ENCODE measurements at places on chromosomes 12 and 14.

- DNase-seq, result no peak
Measured at GRCh38 chr14:106417224-106418049, 891.1 kb downstream of the TMEM121 start.

- DNase-seq, result no peak
Measured at GRCh38 chr12:121793440-121793837, at the start of gene RHOF. RHOF (minus strand) TSS chr12:121793688; CDS start chr12:121793633, 55 bp downstream.

GRCh38 chr14:104510216-104510615 is 69.3 kb upstream of the C14orf180 start:
- DNase-seq, result no peak

DNA sequence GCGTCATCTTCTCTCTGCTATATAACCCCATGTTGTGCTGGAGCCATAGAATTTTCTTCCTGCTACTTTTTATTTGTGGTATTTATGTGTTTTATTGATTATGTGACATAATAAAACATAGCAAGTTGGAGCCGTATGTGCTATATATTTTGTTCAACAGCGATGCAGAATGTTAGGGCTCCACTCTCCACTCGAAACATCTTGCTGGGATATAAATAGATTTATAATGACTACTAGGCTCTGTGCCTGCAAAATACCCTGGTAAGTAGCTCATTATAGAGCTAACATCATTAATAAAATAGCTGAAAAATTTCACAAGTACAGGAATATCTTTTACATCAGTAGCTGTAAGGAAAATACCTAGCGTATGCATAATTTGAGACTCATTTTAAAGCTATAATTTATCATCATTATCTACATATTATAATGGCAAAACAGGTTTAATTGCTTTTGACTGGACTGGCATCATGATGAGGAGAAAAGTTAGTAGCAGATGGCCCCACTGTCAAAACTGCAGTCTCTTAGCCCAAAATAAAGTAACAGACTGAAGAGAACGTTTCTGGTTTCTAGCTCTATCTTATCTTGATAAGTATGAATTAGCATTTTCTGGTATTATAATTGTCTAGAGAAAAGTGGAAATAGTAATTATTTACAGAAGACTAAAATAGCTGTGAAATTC is 263.0 kb downstream of the NEDD1 start:
- DNase-seq, result no peak

GRCh38 chr12:108295641-108296040 is 43.5 kb downstream of the CMKLR1 start:
- DNase-seq, result no peak

- DNase-seq, result no peak
Measured at GRCh38 chr12:3604286-3604685, 113.3 kb downstream of the PRMT8 start.

DNA sequence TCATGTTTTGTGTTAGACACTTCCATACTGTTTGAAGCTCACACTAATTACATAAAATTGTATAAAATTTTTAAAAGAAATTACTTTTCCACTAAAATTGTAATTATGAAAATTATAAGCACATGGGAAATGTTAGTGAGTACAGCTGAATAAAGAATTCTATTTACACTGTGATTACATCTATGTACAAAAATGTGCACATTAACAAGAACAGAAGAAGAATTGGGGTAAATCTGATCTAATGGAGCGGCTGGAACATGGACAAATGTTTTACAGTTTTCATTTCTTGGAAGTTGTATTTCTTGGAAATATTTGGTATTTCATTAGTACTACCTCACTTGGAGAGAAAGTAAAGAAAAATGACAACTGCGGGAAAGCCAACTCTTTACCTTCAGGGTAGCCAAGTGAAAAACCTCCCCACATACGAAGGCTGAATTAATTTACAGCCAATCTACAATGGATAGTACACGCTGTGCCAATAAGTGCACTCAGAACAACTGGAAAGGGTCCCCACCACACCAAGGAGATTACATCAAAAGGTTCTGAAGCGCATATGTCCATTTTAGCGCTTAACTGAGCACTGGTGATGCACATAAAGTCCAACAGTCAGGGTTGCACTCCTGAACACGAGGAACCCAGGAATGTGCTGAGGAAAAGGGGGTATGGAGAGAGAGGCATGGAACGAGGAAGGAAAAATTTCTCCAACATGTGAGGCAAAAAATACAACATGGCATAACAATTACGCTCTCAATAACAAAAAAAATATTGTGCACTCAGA is 17.5 kb downstream of the MED13L start:
- DNase-seq, result no peak

- DNase-seq, result no peak
Measured at GRCh38 chr14:32383364-32384009, 54.4 kb downstream of the AKAP6 start.

GRCh38 chr12:116408489-116409250 is 131.2 kb upstream of the MED13L start:
- DNase-seq, result no peak

GRCh38 chr12:53980104-53980801 is 4.7 kb upstream of the HOXC10 start:
- DNase-seq, result no peak

DNA sequence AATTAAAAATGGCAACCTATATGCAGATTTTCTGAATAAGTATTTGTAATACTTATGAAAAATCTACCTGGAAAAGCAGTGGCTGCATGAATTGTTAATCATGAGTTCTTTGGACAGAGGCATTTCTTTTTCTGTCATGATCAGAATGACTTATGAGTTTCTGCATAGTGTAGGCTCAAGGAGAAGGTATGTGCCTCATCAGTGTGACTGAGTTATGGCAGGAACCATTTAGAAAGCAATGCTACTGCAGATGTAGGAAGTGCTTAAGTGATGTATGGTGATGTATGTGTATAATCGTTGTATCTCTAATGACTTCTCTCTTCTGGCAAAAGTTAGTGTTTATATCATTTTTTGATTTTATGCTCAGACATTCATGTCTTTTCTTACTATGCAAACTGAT is 816.4 kb upstream of the FBXO33 start:
- no peak for DNase-seq

DNA sequence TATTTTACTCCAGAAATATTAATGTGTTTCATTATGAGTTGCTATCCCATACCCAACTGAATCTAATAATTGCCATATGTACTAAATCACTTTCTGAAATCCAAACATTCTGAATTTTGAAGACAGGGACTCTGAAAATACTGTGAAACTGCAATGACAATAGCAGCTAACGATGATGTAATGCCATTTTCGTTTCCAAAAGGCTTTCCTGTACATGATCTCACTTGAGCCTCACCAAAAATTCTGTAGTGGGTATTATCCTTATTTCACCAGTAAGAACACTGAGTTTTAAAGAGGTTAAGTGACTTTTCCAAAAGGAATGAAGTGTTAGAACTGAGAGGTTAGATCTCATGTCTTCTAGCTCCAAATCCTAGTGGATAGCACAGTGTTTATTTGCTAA is 133.3 kb downstream of the FLRT2 start:
- no peak for DNase-seq

DNA sequence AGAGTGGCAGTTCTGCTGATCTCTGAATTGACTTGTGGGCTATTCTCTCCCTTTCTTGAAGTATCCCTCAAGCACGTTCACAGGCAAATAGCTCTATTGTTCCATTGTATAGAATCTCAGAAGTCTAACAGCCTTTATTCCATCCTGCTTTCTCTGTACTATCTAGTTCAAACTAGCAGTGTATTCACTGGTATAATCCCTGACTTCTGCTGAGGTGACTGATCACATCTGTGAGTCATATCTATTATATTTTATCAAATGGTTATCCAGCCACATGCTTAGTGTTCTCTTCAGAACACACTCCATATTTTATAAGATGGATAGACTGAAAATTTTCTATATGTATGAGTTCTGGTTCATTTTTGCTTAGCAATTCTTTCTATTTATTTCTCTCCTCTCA is 866.1 kb downstream of the C12orf50 start:
- no peak for DNase-seq

- DNase-seq, result no peak
Measured at GRCh38 chr12:53476769-53477209, 22.5 kb downstream of the MAP3K12 start.

GRCh38 chr14:92850492-92850891 is 56.4 kb downstream of the GOLGA5 start:
- DNase-seq, result no peak

DNA sequence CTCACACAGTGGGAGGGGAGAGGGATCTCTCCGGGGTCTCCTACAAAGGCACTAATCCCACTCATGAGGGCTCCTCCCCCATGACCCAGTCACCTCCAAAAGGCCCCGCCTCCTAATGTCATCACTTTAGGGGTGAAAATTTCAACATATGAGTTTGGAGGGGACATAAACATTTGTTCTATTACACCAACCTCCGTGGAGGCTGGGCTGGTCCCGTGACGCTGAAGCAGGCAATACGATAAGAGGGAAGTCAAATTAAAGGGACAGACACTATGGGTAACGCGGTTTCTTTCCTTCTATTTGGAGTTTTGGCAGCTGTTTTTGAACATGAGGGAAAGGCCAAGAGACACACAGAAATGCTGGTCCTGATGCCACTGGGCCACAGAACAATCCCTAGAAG is 175.7 kb upstream of the VASH1 start:
- DNase-seq, result no peak

DNA sequence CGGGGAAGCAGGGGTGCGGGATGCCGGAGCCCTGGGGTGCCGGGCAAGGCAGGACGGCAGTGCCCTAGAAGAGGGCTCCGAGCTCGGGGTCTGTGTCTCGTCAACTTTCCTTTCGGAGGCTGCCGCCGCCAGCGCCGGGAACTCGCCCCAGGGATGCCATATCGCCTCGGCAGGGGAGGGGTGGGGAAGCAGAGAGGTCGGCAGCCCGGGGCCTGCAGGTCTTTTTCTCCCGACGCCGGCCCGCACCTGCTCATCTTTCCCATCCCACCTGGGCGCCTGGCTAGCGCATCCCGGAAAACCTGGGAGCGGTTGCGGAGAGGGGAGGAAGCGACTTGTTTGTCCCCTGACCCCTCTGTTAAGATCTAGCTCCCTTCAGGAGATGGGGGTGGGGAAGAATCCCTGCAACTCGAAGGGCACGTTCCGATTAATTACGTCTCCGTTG is 547 bp downstream of the CNTN1 start:
- no peak for DNase-seq

DNA sequence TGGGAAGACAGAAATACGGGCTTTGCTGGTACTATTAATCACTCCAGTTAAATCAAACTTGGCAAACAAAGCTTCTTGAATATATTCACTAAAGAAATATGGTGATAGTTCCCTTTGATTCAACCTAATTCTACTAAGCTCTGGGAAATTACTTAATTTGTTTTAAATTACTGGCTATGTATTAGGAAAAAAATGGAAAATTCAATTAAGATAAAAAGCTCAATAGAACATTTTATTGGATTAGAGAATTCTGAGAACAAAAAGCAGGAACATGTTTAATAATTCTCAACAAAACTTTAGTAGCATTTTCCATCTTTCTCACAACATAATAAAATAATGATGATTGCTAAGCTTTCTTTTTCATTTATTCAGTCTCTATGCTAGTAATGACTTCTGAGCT is 30.2 kb downstream of the BDKRB1 start:
- DNase-seq, result no peak

DNA sequence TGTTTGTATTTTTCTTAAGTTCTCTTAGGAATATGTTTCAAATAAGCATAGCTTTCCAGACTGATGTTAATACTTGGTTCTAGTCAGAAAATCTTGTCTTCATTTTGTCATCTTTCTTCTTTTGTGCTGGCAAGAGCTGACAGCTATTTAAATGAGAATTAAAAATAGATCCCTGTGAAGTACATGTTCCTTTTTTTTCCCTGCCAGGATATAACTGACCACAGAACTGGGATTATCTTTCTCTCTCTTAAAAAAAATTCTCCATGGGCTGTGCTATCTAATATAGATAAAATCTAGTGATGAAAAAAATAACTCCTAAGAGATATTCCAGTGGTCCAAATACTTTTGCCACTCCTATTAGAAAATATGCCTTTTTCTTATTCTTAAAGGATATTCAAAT is 163.4 kb downstream of the AKAP6 start:
- DNase-seq, result no peak

GRCh38 chr14:94458558-94459205 is 6.1 kb upstream of the SERPINA11 start:
- DNase-seq, result no peak

DNA sequence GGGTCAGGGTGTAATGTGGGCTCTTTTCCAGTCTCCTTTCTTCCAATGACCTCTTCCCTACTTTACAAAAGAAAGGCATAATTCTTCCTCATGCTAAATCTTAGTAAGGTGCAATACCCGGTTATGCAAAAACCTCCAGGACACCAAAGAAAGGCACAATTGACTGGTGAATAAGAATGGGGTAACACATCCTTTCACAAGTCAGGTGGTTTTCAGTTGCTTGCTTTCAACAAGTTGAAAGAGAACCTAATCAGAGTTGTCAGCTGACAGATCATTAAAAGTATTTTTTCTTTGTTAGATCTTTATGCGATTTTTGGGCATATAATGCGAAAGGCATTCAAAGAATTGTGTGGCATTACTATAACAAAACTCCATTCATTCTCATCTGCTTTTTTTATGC is 1.3 kb upstream of the AEBP2 start:
- no peak for DNase-seq

DNA sequence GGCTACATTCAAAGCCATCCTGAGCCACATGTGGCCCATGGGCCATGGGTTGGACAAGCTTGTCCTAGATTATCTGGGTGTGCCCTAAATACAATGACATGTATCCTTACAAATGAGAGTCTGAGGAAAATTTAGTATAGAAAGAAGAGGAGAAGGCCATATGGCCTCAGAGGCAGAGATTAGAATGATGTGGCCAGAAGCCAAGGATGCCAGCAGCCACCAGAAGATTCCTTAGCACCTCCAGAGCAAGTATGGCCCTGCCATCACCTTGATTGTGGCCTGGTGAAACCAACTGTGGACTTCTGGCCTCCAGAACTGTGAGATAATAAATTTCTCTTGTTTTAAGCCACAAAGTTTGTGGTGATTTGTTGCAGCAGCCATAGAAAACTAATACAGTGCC is 436.9 kb downstream of the RGS6 start:
- no peak for DNase-seq

GRCh38 chr12:126936181-126936851 is 1330.7 kb upstream of the TMEM132C start:
- DNase-seq, result no peak

- DNase-seq, result no peak
Measured at GRCh38 chr12:8603856-8604255, 8.8 kb downstream of the AICDA start.

DNA sequence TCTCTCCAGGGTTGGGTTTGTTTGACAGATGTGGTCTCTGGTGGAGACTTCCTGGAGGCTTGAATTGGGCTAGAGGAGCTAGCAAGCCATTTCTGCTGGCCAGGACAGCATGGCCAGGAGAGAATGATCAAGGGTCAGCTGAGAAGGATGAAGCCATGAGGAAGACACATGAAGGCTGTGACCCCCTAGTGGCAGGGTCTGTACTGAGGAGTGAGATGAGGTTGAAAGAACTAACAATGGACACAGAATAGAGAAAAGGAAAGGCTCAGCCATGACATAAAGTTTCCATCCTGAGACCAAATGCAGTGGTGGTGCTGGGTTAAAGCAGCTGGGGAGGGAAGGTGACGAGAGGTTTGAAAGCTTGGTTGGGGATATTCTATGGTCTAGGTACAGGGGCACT is 89.9 kb downstream of the NT5DC3 start:
- DNase-seq, result no peak

- DNase-seq, result no peak
Measured at GRCh38 chr12:91896286-91897024, 249.2 kb downstream of the BTG1 start.
